ENCODE measurements at places on chromosomes 7 and 10.

- no peak for DNase-seq
Observed at GRCh38 chr10:100447663-100448062, 15.1 kb upstream of the WNT8B start.

GRCh38 chr7:110808361-110808760 is 282.6 kb upstream of the LRRN3 start:
- DNase-seq: no peak

- no peak for DNase-seq
Observed at GRCh38 chr7:150948791-150949251, 29.3 kb downstream of the KCNH2 start.

- DNase-seq: no peak
Observed at GRCh38 chr10:86366033-86366901, at the start of gene GRID1. Gene GRID1, minus strand, starts transcription at chr10:86366795.

DNA sequence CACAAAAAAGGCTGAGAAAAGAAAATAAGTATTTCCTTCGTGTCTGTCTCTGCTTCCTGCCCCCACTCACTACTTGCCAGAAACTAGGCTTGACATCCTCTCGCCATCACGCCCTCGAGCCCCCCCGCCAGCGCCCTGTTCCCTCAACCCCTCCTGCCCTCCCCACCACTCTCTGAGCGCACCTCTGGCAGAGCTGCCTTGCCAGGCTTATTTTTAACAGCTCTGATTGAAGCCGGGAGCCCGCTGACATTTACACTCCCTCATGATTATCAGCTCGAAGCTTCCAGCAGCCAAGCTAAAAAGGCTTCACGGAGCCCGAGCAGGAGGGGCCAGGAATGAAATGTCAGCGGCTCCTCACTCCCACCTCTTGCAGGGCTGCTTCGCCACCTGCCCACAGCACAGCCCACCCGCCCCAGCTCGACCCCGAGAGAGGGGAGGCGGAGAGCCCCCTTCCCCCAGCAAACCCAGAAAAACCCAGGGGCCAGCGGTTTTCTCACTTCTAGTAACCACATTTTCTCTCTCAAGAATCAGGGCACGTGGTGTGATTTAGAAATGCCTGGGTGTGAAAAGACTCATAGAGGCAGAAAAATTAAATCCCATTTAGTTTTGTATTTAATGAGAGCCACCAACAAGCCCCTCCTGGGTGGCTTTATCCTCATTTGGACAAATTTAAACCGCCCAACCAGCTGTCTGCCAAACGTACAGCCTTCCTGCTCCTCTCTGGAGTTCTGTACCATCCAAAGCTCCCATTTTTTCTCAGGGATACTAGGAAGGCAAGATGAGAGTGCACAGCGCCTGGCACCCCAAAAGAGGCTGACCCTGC is 89.3 kb downstream of the SLIT1 start:
- DNase-seq: no peak

GRCh38 chr7:31815796-31816195 is 128.8 kb downstream of the PPP1R17 start:
- DNase-seq: no peak

All from stimulated activated CD4-positive, alpha-beta T cell treated with anti-CD3 and anti-CD28 coated beads, TNF-alpha, amount 100 ng/mL, for 1 hour (primary cell).